ENCODE measurements at places on chromosomes 1 and 21. TPM values are rescaled to one million over a fixed set of nuclear protein-coding genes. Genes with fewer than 3 reads are reported as not detected.
A peak's percentile ranks its signal among the peaks of the same experiment; 100 is the strongest.

DNA sequence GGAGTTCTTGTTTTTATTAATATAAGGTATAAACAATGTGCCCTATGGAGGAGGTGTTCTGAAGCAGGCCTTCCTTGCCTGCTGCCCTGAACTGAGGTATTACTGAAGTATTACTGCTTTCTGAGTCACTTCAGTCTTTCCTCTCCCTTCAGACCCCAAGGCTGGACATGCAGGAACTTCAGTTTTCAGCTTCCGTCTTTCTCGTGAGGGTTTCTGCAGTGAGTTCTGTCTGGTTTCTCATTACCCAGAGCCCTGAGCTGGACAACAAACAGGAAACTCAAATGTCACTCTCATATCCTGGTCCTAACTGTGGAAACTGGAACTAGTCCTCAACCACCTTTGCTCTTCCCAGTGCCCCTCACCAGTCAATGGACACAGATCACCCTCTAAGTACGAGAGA is 46.8 kb downstream of the ELAVL4 start:
- no peak overlapping the region for H3K4me3 ChIP-seq
- no peak for DNase-seq
- no peaks in the 10 kb centered on the region for H3K27me3 ChIP-seq
- H3K4me1 ChIP-seq: peaks cover 25% of the 10 kb centered on the region

- no peak for DNase-seq
- H3K36me3 ChIP-seq: no peaks in the 10 kb centered on the region
- H3K27ac ChIP-seq: no peak overlapping the region
- H3K27me3 ChIP-seq: no peaks in the 10 kb centered on the region
- H3K4me3 ChIP-seq: no peak overlapping the region
These were observed 49.5 kb downstream of the DR1 start for GRCh38 chr1:93395195-93395594.

DNA sequence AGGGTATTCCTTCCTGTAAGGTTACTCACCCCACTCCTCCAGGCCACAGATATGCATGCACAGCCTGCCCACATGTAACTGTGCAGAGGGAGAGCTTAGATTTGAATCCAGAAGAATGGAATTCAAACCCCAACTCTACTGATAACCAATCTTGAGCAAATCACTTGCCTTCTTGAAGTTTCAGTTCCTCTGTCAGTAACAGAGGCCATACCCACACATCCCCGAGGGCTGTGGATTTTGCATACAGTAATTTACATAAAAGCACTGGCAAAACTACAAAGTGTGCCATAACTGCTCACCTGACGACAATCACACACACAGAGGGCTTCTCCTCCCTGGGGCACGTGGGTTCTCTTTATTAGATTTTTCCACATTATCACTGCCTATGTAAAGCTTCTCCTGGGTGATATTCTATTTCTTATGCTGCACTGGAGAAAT is 18.6 kb downstream of the CD247 start:
- H3K27ac ChIP-seq: no peak overlapping the region
- peaks cover 3% of the 10 kb centered on the region for H3K27me3 ChIP-seq
- H3K36me3 ChIP-seq: no peaks in the 10 kb centered on the region

GRCh38 chr1:6286266-6286665 is 25.4 kb upstream of the GPR153 start:
- no peaks in the 10 kb centered on the region for H3K36me3 ChIP-seq
- no peak overlapping the region for H3K4me3 ChIP-seq
- no peak overlapping the region for H3K27ac ChIP-seq
- DNase-seq: no peak
- H3K27me3 ChIP-seq: peaks cover 9% of the 10 kb centered on the region

GRCh38 chr1:75472089-75472970 is 138.6 kb downstream of the SLC44A5 start:
- no peak for DNase-seq
- H3K27ac ChIP-seq: no peak overlapping the region
- no peak overlapping the region for H3K4me3 ChIP-seq

- peaks cover 20% of the 10 kb centered on the region for H3K4me1 ChIP-seq
- peaks cover 5% of the 10 kb centered on the region for H3K36me3 ChIP-seq
- no peak overlapping the region for H3K4me3 ChIP-seq
- no peak for DNase-seq
- H3K27me3 ChIP-seq: peaks cover 19% of the 10 kb centered on the region
- no peak overlapping the region for H3K27ac ChIP-seq
These were observed 3.7 kb upstream of the CDC14A start for GRCh38 chr1:100348549-100349144.

DNA sequence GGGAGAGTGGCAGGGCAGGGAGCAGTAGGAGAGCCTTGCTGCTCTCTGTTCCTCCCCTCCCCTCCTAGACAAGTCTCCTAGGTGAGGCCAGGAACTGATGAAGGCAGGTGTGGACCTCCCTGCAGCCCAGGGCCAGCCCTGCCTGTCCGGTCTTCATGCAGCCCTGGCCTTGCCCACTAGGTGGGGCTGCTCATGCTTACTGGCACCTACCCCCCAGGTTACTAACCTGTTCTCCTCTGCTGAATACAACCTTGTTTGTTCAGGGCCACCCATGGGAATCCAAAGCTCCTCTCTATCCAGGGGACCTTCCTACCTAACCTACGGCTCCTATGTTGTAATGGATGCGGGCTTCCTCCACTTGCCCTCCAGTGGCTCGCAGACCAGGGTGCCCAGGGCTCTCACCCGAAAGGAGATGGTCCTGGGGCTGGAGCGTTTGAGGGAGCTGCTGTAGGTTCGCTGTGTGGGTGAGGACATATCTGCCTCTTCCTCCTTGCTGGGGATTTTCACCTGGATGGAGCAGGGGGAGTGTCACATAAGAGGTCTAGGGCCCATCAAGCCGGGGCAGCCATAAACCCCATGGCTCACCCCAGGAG is 7.9 kb upstream of the TNNT2 start:
- no peak overlapping the region for H3K27ac ChIP-seq
- no peaks in the 10 kb centered on the region for H3K4me1 ChIP-seq
- H3K27me3 ChIP-seq: peaks cover 5% of the 10 kb centered on the region
- no peaks in the 10 kb centered on the region for H3K36me3 ChIP-seq

- no peak for DNase-seq
- no peak overlapping the region for H3K27ac ChIP-seq
- H3K4me1 ChIP-seq: peaks cover 6% of the 10 kb centered on the region
- no peak overlapping the region for H3K4me3 ChIP-seq
- no peaks in the 10 kb centered on the region for H3K36me3 ChIP-seq
- H3K27me3 ChIP-seq: peaks cover 1% of the 10 kb centered on the region
These were observed 26.3 kb upstream of the IL20 start for GRCh38 chr1:206839006-206839560.

DNA sequence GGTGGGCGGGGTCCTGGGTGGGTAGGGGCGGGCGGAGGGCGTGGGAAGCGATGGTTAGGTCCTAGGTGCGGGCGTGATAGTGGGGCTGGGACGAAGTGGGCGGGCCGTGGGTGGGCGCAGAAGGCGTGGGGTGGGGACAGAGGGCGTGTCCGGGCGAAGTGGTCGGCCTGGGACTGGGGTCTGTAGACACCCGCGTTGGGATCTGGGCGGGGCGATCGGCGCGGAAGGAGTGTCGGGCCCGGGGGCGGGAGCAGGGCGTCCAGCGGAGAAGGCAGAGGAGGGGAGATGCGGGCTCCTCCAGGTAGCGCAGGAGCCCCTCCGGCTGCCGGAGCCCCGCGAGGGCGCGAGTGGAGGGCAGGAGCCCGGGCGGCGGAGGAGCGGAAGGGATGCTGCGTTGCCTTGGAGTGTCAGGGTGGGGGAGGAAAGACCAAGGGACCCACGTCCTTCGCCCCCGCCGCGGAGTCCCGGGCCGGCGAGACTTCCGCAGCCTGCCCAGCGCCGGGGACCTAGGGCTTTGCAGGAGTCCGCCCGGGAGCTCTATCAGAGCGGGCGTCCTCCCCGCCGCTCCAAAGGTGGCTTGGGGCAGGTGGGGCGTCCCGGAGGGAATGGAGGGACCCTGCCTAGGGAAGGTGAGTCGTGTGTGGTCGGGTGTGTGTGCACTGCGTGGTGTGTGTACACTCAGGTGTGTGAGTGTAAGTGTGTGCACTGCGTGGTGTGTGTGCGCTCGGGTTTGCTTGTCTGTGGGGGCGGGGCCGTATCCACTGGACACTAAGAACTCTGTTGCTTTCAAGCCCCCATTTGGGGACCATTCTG is 27.0 kb upstream of the PRSS38 start:
- no peak overlapping the region for H3K27ac ChIP-seq
- no peaks in the 10 kb centered on the region for H3K4me1 ChIP-seq
- peak overlapping the region; percentile 67 for H3K4me3 ChIP-seq
- H3K36me3 ChIP-seq: peaks cover 3% of the 10 kb centered on the region

- no peak overlapping the region for H3K27ac ChIP-seq
- H3K4me1 ChIP-seq: no peaks in the 10 kb centered on the region
- no peaks in the 10 kb centered on the region for H3K27me3 ChIP-seq
- H3K4me3 ChIP-seq: no peak overlapping the region
- DNase-seq: peak; percentile 9
These were observed 64.5 kb downstream of the KIF14 start for GRCh38 chr1:200556002-200556401.

DNA sequence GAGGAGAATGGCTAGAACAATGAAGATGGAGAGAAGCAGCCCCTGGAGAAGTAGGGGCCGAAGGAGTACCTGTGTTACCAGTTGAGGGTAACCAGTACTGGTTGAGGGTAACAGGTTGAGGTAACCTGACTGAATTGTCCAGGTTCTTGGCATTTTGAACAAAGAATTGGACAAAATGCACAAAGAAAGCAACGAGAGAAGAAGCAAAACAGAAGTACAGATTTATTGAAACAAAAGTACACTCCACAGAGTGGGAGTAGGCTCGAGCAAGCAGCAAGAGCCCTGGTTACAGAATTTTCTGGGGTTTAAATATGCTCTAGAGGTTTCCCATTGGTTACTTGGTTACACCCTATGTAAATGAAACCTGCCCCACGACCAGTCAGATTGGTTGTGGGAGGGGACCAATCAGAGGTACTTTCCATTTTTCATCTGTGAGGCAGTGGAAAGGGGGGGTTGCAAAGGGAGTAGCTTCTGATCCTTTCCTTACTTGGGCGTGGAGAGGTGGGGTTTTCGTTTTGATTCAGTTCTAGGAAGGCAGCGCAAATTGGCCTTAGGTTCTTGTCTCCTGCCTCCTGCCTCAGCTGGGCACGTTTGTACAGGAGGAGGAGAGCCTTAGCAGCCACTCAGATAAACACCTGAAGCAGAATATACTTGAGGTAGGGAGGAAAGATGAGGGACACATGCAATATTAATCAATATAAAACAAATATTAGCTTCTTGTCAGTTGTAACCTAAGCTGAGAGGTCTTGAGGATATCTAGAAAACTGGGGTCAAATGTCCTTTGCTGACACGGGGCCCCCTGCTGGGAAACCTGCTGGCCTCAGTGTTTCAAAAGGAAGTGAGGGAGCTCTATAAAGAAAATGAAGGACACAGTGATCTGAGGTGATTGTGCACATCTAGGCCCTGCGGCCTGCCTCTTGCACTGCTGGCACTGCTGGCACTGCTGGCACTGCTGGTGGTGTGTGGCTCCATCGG is 14.3 kb upstream of the LSM10 start:
- peaks cover 7% of the 10 kb centered on the region for H3K36me3 ChIP-seq
- no peak overlapping the region for H3K27ac ChIP-seq
- H3K27me3 ChIP-seq: no peaks in the 10 kb centered on the region
- H3K4me3 ChIP-seq: no peak overlapping the region

DNA sequence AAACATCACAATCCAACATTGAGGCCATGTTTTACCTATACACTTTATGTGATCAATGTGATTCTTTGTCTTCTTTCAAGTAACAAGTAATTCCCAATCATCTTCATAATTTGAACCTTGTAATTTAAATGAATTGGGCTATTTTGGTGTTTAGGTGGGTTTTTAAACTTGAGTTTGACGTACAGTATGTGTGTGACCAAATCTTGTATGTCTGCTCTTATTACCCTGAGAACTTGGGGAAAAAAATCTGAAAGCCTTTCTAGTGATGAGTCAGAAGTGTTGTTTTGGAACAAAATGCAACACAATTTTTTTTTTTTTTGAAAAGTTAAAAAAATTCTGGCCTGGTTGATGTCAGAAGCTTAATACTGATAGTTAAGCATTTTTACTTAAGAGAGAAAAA is 68.5 kb downstream of the HHAT start:
- no peak for DNase-seq
- H3K4me1 ChIP-seq: no peaks in the 10 kb centered on the region
- no peaks in the 10 kb centered on the region for H3K36me3 ChIP-seq
- no peak overlapping the region for H3K27ac ChIP-seq
- peaks cover 2% of the 10 kb centered on the region for H3K27me3 ChIP-seq

- no peak overlapping the region for H3K4me3 ChIP-seq
- no peaks in the 10 kb centered on the region for H3K36me3 ChIP-seq
- no peaks in the 10 kb centered on the region for H3K4me1 ChIP-seq
- H3K27me3 ChIP-seq: no peaks in the 10 kb centered on the region
- no peak overlapping the region for H3K27ac ChIP-seq
These were observed 109.6 kb upstream of the DPYD start for GRCh38 chr1:98030483-98030882.

GRCh38 chr1:236734141-236734765 is 48.0 kb downstream of the ACTN2 start:
- no peak overlapping the region for H3K27ac ChIP-seq
- no peak for DNase-seq
- no peak overlapping the region for H3K4me3 ChIP-seq
- peaks cover 11% of the 10 kb centered on the region for H3K4me1 ChIP-seq
- H3K27me3 ChIP-seq: no peaks in the 10 kb centered on the region

DNA sequence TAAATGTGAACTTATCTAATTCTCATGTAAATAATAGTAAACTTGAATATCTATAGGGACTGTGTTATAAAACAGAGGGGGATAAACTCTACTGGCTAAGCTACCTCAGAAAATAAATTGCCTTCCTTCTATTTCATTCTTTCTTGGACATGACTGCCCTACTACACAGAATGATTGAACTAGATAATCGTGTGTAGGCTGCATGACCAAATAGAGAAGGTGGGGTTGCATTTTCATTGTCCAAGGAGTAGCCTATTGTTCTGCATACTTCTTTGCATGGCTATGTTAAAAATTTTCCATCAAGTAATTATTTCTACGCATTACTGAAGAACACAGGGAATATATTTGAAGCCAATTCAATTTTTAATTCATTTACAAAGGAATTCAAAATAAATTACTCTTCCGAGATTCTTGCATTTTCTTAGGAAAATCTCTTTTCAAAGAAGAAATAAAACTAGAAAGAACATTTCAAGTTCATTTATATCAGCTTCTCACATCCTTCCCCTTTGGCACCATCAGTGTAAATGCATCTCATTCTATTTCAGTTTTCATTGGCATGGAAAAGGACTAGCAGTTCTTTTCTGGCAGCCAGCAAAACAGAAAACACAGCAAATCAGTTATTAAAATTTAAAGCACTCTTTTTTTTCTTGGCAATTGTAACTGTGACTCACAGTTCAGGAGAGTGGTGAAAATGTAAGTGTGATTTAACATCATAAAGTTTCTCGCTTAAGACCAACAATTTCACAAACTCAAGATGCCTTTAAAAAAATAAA is 714.7 kb downstream of the NCAM2 start:
- DNase-seq: no peak
- H3K4me1 ChIP-seq: no peaks in the 10 kb centered on the region
- no peak overlapping the region for H3K27ac ChIP-seq
- no peaks in the 10 kb centered on the region for H3K27me3 ChIP-seq
- no peaks in the 10 kb centered on the region for H3K36me3 ChIP-seq

- peaks cover 54% of the 10 kb centered on the region for H3K36me3 ChIP-seq
- H3K4me1 ChIP-seq: no peaks in the 10 kb centered on the region
- peaks cover 13% of the 10 kb centered on the region for H3K27me3 ChIP-seq
- no peak overlapping the region for H3K4me3 ChIP-seq
- no peak for DNase-seq
These were observed 25.8 kb downstream of the HYI start for GRCh38 chr1:43427941-43428340.

The ARV1 gene
- 8.3 TPM for total RNA-seq

The BCL2L15 gene
- total RNA-seq: 0.49 TPM

The BARHL2 gene
- not detected for total RNA-seq

The S100A8 gene
- total RNA-seq: not detected

The KLHDC9 gene
- 7.3 TPM for total RNA-seq

The PYHIN1 gene
- total RNA-seq: not detected

The FNDC5 gene
- 5.5 TPM for total RNA-seq

The FHAD1 gene
- 2.1 TPM for total RNA-seq

The CYP4A11 gene
- not detected for total RNA-seq

The ANKRD34A gene
- total RNA-seq: 0.56 TPM

The HCRTR1 gene
- not detected for total RNA-seq
